ENCODE measurements at places on chromosomes 16 and 17.

- no peak for DNase-seq
Measured at GRCh38 chr17:9922012-9922848, 17.2 kb upstream of the RCVRN start.

GRCh38 chr16:888901-889570 lies 81.7 kb downstream of the LMF1 start:
- DNase-seq: no peak

DNA sequence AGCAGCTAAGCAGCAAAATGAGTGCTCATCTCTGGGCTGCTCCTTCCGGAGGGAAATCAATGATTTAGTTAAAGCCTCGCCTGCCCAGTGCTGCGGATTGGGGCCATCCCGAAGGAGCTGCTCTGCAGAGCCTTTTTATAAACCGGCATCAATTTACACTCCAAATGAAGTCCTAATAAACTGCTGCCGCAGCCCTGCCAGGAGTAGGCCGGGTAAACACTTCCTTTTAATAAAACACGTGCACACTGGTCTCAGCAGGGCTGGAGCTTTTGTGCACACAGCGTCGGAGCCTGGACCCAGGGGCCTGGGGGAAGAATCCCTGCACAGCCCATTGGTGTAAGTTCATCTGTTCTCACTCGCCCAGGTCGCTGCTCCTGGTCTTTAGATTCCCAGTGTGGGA lies 79.6 kb upstream of the HS3ST2 start:
- no peak for DNase-seq

- DNase-seq: no peak
Measured at GRCh38 chr17:64001763-64002529, 3.8 kb downstream of the PRR29 start.

DNA sequence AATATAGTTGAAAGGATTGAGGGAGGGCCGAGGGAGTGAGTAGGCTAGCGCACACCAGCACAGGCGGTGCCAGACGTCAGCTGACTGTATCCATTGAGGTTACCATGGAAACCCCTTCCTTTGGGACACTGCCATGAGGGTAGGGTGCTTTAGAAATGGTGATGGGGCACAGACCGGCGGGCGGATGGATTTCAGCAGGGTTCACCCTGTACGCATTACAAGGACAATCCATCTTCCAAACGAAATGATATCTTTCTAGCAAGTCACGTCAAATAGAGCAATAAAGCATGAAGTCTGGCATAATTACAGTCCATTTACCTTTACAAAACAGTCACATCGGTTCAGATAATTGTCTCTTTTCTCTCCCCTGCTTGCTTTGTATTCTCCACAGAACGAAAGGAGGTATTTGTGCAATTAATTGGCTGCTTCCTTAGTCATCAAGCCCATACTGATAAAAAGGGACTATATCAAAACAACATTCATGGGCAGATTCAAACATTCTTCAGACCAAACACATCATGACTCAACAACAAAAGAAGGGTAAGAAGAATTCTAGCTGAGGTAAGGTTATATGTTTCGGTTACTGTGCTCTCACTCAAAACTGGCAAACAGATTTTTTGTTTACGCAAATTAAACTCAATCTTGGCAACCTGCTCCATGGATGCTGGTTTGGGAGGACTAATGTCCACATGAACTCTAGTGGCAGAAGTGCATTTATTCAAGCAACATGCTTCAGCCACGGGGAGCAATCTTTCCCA lies 140.6 kb downstream of the CDK5R1 start:
- peak; percentile 37 for DNase-seq

GRCh38 chr16:31709181-31709580 lies 164.4 kb upstream of the ZNF267 start:
- DNase-seq: no peak

DNA sequence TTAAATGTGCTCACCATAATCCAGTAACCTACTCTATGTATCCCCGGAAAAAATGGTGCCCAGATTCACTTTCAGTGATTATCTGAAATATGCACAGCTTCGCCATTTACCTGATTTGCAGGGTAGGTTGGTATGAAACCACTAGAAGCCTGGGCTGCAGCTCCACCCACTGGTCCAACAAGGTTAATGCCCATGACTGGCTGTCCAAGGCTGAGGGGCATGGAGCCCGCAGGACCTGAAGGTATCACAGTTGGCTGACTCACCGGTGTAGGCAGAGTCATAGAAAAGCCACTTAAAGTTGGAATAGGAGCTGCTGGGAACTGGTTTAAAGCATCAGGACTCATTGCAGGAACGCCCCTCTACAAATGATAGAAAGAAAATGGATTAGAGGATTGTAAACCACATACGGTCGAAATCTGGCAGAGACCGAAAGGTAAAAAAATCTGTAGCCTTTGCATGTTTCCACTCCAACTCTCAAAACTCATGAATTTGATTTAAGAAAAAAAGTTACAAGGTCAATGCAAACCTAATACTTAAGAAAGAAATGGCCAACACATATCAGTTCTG lies 38.6 kb downstream of the SYNRG start:
- DNase-seq: peak; percentile 82

DNA sequence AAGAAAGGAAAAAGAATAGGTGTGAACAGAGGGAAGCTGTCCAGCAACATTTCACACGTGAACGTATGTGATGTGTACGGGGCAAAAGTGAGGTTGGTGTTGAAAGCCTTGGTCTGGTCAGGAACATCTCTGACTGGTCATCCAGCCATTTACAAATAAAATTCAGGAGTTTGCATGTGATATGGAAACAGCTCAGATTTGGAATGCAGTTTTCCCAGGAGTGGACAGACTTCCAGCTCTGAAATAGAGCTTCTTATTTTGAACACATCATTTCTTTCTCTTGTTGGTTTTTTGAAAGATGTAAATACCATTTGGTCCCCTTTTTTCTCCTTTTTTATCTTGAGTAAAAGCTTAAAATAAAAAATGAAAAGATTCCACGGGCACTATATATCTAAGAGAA lies 566.2 kb upstream of the ZFHX3 start:
- no peak for DNase-seq

- DNase-seq: peak; percentile 36
Measured at GRCh38 chr17:33140413-33141099, 148.9 kb downstream of the SPACA3 start.

All from Daoy (cell line).